Stomach (tissue), 19 donors: ENCODE measurements at places on chromosomes 3 and 15. TPM values are rescaled to one million over a fixed set of nuclear protein-coding genes. Genes with fewer than 3 reads are reported as not detected.

The CCR1 gene
- not detected for total RNA-seq

GRCh38 chr15:83605111-83605945 is 48.6 kb upstream of the ADAMTSL3 start:
- peak; percentile 69 for DNase-seq

The TM6SF1 gene
- 2.4 TPM for total RNA-seq

The SH2D7 gene
- total RNA-seq, result not detected

The ZIC4 gene
- not detected for total RNA-seq

- DNase-seq, result no peak
These were observed 11.5 kb downstream of the KBTBD13 start for GRCh38 chr15:65087873-65088642.

- DNase-seq, result no peak
These were observed 17.7 kb downstream of the FNDC3B start for GRCh38 chr3:172057059-172057458.

GRCh38 chr15:35312344-35312743 is 227.2 kb upstream of the NANOGP8 start:
- no peak for DNase-seq

DNA sequence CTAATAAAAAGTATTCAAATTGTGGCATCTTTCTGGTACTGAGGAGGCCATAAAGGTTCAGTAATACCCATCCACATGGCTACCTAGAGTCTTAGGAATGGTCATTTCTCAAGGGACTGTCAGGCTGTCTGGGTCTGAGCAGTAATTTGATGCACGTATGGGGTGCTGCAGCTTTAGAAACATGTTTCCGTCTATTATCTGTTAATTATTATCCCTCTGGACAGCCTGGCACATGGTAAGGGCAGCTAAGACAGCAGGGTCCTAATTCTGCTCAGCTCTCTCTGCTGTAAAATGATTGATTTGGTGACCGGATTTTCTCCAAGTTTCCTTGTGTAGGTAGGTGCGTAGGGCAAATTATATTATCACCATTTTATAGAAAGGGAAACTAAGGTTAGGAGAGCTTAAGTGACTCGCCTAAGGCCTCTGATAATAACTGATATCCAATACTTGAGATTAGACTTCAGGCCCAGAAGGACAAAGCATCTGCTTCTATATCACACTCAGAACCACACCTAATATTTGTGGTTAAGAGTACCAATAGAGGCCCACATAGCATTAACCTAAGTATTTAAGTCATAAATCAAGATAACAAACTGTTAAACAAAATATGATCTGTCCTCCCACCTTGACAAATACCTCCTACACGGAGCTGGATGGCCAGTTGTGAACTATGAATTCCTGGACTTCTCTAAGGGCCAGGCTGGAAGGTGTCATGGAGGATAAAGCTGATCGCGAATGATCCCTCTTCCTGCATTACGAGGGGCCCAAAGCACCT is 2.9 kb upstream of the RAP2B start:
- DNase-seq, result no peak

DNA sequence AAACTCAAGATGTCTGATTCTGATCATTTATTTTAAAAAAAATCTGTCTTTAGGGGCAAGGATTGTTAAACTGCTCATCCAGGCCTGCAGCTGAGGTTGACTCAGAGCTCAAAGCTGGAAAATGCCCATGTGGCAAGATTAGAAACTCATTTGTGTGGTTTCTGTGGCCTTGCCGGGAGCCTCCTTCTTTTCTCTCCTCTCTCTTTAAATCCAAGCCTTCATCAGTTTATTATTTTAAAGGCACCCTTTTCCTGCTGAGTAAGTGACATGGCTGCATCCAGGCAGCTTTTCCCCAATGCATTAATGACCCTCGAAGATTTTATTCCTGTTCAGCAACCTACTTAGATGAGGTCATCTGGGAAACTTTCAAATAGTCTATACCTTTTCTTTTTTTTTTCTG is 221.3 kb upstream of the CDIN1 start:
- no peak for DNase-seq

DNA sequence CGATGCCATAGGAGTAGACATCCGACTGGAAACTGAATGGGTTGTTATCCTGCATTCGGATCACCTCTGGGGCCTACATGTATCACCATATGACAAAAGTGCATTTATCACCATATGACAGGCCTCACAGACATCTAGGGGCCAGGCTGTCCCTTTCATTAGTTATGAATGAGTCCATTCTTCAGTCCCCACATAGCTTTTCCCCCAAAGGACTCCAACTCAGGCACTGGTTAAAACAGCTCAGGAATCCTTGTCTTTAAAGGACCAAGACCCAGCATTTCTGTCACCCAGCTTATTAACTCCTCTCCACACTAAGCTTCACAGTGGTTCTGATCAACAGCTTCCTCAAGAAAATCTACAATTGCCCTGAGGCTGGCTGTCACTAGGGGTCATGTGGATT is 28.3 kb downstream of the MKRN2 start:
- DNase-seq, result no peak

The STRIT1 gene
- total RNA-seq, result not detected

The ADAMTS9 gene
- total RNA-seq, result 107 TPM

GRCh38 chr15:78976691-78977090 is 31.8 kb upstream of the CTSH start:
- DNase-seq, result no peak

The DNASE1L3 gene
- 5.1 TPM for total RNA-seq

- peak; percentile 66 for DNase-seq
These were observed 46.2 kb downstream of the CCDC12 start for GRCh38 chr3:46930166-46930944.

DNA sequence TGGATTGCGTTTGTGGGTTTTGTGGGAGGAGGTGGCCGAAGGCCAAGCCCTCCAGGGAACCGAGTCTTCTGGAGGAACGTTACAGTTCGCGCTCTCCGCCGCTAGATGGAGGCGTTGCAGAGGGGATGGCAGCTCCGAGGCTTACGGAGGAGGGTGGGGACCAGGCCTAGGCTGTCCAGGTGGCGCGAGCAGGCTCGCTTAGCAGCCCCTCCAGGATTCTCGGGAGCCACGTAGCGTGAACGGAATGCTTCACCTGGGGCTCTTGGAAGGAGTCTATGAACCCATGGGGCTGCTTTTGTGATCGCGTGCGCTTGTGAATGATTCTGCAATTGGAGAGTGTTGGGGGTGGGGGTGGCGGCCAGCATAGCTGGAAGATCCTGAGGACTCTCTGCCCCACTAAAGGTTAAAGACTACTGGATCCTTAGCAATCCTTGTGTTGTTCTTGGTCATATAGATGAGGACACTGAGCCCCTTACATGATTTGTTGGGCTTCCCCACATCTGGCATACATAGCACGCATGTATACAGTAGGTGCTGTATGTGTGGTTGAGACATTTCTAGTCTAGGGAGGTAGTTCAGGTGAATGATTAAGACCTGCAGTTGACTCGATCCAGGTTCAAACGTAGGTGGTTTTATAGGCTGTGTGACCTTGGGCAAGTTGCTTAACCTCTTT is 25.7 kb downstream of the FAM3D start:
- DNase-seq, result peak; percentile 83
